ENCODE measurements at places on chromosomes 2 and 18.

- no peak for DNase-seq
These were observed 498.4 kb downstream of the STK39 start for GRCh38 chr2:167749016-167749415.

- DNase-seq, result no peak
These were observed 53.2 kb upstream of the GPR45 start for GRCh38 chr2:105188343-105188742.

- DNase-seq, result no peak
These were observed 58.2 kb downstream of the COPS8 start for GRCh38 chr2:237143676-237144440.

GRCh38 chr2:152822676-152823075 lies 104.3 kb downstream of the ARL6IP6 start:
- no peak for DNase-seq

- no peak for DNase-seq
These were observed 1.4 kb downstream of the CERKL start for GRCh38 chr2:181655519-181655918.

- no peak for DNase-seq
These were observed 138.1 kb downstream of the B3GNT2 start for GRCh38 chr2:62334009-62334408.

DNA sequence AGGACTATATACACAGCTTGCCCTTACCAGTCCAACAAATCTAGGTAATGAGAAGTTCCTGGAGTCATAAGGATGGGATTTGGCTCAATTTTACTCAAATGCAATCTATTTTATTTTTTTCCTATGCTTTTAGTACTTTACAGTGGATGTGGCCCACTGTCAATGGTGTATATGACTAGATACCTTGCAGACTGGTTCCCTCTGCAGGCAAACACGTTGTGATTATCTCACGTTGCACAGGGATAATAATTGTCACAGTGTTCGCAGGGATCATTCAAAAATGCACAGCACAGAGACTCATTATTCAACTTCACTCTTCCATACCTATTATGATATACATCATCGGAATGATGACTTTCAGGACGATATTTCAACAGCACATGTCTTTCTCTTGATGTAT lies 359.7 kb downstream of the MBD2 start:
- DNase-seq, result no peak

- no peak for DNase-seq
These were observed 1.7 kb downstream of the SYT4 start for GRCh38 chr18:43275546-43275945.

DNA sequence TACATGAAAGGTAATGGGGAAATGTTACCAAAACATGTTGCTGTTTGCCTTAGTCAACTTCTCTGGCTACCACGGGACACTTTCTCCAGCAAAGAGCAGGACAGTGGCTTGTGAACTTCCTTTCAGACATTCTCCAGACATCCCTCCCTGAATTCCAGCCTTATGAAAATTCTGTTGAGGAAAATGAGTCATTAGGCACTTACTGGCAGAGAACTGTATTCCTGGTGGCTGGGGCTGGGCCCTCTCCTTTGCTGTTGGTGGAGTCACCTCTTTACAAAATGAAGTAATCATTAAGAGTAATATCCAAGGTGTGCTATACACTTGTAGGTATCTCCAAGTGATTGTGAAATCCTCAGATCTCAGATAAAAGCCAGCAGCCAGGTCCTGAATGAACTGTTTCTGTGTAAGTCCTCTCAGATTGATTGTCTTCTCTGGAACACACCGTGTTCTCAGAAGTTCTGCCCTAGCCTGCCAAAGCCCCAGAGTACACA lies 1.3 kb upstream of the FAP start:
- DNase-seq, result no peak

GRCh38 chr18:55869556-55870501 lies 281.8 kb upstream of the TCF4 start:
- no peak for DNase-seq

DNA sequence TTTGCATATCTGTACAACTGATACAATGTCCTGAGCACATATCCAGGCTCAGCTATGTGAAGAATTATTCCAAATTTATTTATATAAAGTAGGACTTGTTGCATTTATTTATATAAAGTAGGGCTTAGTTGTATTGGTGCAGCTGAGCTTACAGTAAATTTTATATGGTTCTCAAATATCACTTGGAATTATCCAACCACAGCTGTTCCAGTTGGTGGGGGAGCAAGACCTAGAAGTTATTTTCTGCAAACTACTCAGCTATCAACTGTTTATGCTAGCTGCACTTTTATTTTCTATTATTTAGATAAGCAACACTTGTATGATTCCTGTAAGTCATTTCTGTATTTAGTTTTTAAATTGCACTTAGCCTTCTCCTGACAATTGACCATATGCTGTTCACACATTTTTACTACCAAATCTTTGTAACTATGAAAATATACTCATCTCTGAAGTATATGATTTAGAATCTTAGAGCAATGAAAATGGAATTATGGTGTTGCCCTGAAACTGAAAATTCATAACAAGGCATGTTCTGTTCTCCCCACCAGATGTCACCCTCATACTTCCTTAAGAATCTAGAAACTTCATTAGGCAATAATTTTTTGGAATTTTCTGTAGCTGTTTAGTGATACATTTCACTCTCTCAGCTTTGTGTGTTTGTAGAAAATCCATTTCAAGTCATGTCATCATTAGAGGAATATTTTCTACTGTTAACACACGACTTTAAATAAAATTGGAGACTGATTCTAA lies 157.0 kb upstream of the CBLN2 start:
- DNase-seq, result no peak

DNA sequence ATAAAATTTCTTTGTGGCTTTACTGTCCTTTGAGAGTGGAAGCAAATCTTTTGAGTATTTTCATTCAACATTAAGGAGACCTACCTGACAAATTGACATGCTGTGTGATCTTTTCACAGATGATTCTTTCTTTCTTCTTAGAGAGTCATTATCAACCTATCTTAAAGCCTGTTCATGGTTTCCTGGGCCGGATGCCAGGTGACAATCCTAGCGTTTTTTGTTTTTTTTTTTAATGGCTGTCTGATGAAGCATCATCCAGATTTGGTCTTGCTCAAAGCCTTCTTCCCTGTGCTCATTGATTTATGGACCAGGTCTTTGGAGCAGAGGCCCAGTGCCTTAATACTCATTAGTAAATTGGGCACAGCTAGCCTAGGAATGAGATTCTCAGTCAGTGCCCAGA lies 9.8 kb upstream of the MGAT5 start:
- DNase-seq, result no peak
